ENCODE measurements at places on chromosomes 11 and 22.

DNA sequence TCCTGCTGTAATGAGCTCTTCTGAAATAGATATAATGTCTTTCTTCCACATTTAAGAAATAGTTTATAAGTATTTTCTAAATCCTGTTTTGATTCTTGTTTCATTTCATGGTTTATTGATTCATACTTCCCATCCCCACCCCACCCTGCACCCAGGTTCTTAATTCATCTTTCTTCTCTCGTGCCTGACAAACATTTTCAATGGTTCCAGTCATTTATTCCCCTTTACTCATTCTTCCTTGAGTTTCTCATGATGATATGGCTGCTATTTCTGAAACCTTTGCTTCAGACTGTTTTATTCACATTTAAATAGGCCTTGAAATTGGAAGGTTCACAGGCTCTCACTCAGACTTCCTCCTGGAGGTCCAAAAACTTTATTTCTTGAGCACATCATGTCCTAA is 142.9 kb downstream of the SPON1 start:
- no peak for DNase-seq

GRCh38 chr22:47615051-47615450 is 852.6 kb downstream of the TBC1D22A start:
- no peak for DNase-seq

DNA sequence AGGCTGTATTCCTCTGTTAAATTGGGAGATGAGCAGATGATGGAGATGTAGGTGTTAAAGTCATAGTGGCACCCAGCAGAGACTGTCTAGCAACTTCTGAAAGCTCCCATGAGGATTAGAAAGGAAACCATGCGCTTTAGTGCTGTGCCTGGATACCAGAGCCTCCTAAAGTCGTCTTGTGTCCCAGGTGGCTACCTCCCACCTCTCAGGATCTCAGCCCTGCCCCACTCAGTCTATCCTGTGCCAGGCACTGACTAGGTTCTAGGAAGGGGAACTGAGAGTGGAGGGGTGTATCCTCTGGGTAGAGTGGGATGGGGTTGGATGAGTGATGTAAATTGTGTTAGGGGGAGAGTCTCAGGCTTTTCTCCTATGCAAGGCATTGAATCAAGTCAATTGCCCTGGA is 60.2 kb downstream of the KIAA1671 start:
- DNase-seq = no peak

GRCh38 chr11:65934014-65934413 is 11.3 kb upstream of the TSGA10IP start:
- no peak for DNase-seq

DNA sequence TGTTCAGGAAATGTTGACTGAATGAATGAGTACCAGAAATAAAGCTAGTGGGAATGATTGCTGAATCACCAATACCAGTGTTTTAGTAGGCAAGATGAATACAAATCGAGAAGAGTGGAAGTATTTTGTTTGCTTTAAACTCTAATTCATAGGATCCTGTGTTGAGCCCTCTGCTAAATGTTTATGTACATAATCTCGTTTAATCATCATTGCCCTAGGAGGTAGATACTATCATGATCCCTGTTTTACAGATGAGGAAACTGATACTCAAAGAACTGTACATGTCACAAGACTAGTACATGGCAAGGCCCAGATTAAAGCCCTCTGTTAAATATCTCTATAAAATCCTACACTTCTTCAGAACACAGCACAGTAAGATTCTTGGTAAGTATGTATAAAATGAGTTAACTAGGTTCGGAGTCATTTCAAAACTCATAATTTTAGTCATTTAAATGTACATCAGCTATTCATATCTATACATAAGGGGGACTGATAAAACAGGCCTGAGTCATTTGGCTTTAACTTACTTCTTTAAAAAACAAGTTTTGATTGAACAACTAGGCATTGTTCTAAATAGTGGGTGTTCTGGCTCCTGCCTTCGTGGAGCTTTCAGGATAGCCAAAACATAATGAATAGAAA is 97.1 kb downstream of the EXT2 start:
- peak; percentile 66 for DNase-seq

DNA sequence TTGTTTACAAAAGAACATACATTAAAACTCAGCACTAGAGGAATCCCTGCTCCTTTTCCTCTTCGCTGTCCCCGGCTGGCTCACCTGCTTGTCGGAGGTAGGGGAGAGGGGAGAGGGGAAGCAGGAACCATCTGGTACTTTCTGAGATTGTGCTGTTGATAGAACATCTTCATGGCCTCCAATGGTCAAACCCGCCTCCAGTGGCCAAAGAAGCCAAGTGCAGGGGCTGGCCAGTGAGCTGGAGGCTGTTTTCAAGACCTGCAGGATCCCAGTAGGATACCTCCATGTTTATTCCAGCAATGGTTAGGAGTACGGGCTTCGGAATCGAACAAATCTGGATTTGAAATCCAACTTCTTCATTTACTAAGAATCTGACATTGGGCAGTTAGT is 92.6 kb downstream of the PKNOX2 start:
- DNase-seq = no peak

DNA sequence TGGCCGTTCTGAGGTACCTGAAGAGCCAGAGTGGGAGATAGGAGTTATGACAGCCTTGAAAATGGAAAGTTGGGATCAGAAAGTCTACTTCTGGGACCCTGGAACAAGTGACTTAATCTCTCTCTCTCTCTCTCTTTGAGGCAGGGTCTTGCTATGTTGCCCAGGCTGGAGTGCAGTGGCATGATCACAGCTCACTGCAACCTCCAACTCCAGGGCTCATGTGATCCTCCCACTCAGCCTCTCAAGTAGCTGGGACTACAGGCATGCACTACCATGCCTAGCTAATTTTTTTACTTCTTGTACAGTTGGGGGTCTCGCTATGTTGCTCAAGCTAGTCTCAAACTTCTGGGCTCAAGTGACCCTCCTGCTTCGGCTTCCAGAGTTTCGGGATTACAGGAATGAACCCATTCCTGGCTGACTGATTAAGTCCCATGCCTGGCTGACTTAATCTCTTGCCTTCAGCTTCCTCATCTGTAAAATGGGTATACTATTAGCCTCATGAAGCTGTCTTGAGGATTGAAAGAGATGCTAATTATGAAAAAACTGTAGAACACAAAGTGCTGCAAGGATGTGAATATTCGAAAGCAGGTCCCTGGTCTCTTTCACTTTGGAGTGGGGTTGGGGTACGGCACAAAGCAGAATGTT is 87.7 kb downstream of the UBASH3B start:
- DNase-seq = no peak

DNA sequence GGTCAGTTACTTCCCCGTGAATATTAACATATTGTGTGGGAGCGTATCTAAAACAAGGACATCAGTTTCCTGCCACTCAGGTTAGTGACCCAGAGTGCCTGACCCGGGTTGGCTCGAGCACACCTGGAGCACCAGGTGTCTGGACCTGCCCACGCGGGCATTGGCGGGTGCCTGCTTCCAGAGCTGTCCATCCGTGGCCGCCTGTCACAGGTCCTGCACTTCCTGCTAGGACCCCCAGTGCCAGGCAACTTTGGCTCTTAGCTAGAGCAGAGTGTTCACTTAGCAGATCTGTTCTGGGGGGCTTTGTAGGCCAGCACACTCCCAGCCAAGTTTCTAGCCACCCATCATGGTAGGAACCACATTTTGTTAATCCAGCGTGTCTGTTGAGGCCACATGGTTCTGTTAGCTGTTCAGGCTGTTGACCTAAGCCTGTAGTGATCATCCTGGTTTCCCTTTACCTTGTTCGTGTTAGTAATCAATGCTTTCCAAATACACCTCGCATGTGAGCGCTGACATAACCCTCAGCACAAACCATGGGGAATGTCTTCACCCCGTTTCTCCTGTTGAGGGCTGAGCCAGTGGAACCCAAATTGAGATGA is 29.5 kb downstream of the MOV10L1 start:
- DNase-seq = no peak

- no peak for DNase-seq
Measured at GRCh38 chr11:94830722-94831510, 62.8 kb downstream of the AMOTL1 start.

- DNase-seq = no peak
Measured at GRCh38 chr22:20552443-20553401, 45.3 kb downstream of the MED15 start.

DNA sequence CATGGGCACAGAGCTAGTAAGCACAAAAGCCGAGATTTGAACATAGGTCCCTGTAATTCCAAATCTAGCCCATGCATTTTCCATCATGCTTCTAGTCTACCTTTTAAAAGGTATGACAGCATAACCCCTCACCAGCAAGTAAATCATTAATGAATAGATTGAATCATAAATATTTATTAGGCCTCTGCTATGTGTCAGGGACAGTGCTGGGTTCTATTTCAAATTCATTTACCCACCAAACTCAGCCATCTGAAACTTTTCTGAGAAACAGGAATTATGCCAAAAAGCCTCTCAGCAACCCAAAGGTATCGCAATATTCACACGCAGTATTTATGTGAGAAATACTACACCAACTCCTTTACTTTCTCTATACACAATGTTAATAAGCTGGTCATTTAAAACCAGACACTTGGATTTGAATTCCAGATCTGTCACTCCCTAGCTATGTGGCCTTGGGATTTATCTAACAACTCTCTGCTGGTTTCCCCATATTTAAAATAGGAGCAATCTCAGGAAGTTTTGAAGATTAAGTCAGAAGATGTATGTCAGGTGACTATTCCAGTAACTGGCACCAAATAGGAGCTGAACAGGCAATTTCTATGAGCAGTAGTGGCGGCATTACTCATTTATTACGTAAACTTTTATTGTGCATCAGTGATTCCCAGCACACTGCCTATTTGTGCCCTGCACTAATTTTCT is 191.4 kb downstream of the TENM4 start:
- no peak for DNase-seq

DNA sequence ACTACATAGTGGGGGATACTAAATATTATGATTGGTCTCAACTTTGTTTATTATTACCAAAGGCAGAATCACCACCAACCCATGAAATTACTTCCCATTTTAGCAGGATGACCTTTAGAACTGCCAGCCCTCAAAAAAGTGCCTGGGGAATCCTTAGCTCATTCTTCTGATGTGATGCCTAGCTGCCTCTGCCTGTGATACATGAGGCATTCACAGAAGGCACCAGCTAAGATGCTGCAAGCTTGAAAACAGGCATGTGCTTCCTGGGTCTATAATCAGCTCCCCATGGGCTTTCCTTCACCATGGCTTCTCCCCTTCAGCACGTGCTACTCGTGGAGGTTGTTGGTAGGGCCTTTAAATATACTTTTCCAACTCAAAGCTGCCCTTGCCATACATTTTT is 50.4 kb upstream of the ARHGAP20 start:
- DNase-seq = no peak

- no peak for DNase-seq
Measured at GRCh38 chr22:43114958-43115357, 4.4 kb downstream of the BIK start.

- peak; percentile 66 for DNase-seq
Measured at GRCh38 chr11:32213223-32213622, 122.3 kb downstream of the RCN1 start.

- no peak for DNase-seq
Measured at GRCh38 chr11:13119361-13119760, 110.2 kb downstream of the RASSF10 start.

- no peak for DNase-seq
Measured at GRCh38 chr11:134529212-134530096, 117.4 kb upstream of the B3GAT1 start.

DNA sequence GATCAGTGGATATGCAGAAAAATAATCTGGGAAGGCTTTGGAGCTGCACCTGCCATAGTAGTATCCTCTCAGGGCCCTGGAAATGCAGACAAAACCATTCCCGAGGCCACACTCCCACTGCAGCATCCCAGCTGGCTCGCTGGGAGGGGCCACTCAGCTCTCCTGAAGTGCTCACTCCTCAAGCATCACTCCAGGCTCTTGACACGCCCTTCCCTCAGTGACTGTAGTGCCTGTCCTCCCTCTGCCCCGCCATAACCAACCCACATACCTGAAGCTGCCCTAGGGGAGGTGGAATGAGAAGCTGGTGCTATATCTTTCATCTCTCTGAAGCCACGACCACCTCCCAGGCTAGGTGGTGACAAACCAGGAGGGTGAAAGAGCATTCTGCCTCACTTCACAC is 4.8 kb downstream of the DSCAML1 start:
- no peak for DNase-seq

DNA sequence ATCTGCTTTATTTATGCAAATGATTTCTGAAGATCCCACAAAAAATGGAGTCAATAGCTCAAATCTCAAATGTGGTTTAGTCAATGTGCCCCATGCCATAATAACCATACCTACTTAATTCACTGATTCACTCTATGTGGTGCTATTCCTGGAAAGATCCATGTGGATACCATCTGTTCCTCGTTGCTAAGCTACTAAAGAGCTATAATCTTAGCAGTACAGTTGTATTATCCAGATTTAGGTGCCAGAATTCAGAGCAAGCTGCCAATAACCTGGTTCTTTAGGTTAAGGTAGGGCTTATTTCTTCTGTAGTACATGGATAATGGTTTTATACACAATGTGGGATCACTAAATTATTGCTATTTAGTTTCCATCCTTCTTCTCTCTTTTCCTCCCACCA is 974.7 kb upstream of the CCDC90B start:
- DNase-seq = no peak

- DNase-seq = no peak
Measured at GRCh38 chr11:111923351-111923788, 4.7 kb downstream of the C11orf52 start.

DNA sequence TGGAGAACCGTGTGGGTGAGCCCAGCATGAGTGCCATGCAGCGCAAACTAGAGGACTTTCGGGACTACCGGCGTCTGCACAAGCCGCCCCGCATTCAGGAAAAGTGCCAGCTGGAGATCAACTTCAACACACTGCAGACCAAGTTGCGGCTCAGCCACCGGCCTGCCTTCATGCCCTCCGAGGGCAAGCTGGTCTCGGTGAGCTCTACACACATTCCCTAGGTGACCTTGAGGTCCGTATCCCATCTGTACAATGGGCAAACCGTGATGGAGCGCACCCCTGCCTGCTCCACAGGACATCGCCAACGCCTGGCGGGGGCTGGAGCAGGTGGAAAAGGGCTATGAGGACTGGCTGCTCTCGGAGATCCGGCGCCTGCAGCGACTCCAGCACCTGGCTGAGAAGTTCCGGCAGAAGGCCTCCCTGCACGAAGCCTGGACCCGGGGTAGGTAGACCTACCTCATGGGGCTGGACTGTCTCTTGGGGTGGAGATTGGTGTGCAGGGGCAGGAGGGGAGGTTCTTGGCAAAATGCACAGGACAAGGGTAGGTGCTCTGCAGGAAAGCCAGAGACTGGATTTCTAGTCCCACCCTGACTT is 10.6 kb downstream of the CTSF start:
- DNase-seq = no peak

DNA sequence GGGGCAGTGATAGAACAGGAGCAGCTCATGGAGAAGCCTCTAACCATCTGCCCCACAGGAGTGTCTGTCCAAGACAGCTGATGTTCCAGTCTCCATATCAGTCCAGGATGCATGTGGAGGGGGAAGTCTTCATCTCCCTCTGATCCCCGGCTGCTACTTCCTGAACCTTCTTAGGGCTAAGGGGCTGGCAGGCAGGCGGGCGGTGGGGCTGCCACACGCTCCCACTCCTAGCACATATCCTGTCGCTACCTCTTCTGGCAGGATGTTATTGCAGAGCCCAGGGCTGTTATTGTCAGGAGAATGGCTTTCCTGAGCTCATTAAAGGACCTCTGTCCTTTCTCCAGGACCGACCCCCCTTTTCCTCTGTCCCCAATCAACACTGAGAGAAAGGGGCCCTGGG is 25.4 kb downstream of the LRRC55 start:
- no peak for DNase-seq

- DNase-seq = no peak
Measured at GRCh38 chr22:17205432-17205831, 13.8 kb downstream of the ADA2 start.
